ENCODE measurements at places on chromosomes 1 and 21. TPM values are rescaled to one million over a fixed set of nuclear protein-coding genes. Genes with fewer than 3 reads are reported as not detected.

- no peaks in the 10 kb centered on the region for H3K4me1 ChIP-seq
- H3K27ac ChIP-seq = no peak overlapping the region
- H3K36me3 ChIP-seq = no peaks in the 10 kb centered on the region
- no peaks in the 10 kb centered on the region for H3K27me3 ChIP-seq
- no peak overlapping the region for H3K4me3 ChIP-seq
- DNase-seq = no peak
Observed at GRCh38 chr1:168726719-168727118, 2.3 kb downstream of the DPT start.

The EPHB2 gene
- total RNA-seq = 0.08 TPM

- no peak overlapping the region for H3K4me3 ChIP-seq
- no peaks in the 10 kb centered on the region for H3K36me3 ChIP-seq
- H3K27me3 ChIP-seq = peaks cover 14% of the 10 kb centered on the region
- H3K4me1 ChIP-seq = no peaks in the 10 kb centered on the region
- no peak for DNase-seq
Observed at GRCh38 chr1:228544021-228544850, 57.1 kb downstream of the RNF187 start.

DNA sequence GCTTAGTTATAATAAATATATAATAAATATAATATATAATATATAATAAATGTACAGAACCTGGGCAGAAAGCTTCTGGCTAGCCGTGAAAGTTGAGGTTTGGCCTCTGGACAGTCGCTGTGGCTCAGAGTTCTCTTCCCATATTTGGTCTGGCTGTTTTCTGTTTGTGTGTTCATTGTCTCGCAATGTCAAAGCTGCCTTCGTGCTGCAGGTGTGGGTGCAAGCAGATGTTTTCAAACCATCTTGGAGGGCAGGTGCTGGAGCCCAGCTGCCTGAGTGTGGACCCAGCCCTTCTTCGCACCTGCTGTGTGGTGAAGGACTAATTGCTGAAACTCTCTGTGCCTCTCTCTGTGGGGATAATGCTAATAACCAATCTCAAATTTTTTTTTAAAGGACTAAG, 3.6 kb upstream of the CSTB start:
- no peak overlapping the region for H3K4me3 ChIP-seq
- DNase-seq = no peak
- H3K27me3 ChIP-seq = no peaks in the 10 kb centered on the region
- H3K4me1 ChIP-seq = peaks cover 29% of the 10 kb centered on the region

- no peaks in the 10 kb centered on the region for H3K36me3 ChIP-seq
- no peaks in the 10 kb centered on the region for H3K27me3 ChIP-seq
- H3K27ac ChIP-seq = no peak overlapping the region
- H3K4me3 ChIP-seq = no peak overlapping the region
- H3K4me1 ChIP-seq = peaks cover 53% of the 10 kb centered on the region
Observed at GRCh38 chr1:151942882-151943281, 33.6 kb upstream of the THEM4 start.

DNA sequence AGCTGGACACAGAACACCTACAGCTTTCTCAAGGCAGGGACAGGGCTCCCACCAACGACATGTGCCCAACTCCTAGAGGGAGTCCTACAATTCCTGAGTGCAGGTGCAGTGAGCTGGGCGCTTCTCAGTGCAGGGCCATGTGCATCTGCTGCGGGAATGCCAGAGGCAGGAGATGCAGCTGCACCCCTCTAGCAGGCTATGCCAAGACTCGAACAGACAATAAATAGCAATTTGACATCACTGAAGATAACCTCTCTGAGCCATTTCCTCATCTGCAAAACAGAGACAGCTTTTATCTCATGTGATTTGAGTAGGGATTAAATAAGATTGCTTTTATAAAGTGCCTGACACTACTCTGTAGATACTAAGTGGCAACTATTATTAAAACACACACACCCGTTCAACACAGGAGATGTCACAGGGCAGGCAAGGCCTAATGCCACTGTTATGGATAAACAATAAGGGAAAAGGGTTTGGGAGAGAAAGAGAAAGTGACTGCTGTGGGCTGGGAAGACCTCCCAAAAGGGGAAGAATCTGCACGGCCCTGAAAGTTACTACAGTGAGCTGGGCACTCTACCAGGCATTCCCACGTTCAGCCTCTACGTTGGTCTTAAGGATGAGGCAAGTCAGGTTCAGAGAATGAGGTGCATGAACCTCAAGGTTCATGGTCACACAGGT, 5.7 kb downstream of the SLC9A1 start:
- H3K36me3 ChIP-seq = peaks cover 7% of the 10 kb centered on the region
- no peaks in the 10 kb centered on the region for H3K27me3 ChIP-seq
- no peak for DNase-seq
- no peak overlapping the region for H3K4me3 ChIP-seq

The MLLT11 gene
- 2.8 TPM for total RNA-seq

The FASLG gene
- total RNA-seq = 0.11 TPM

Measured in CD4-positive, alpha-beta T cell (primary cell).